Stimulated activated CD8-positive, alpha-beta memory T cell treated with anti-CD3 and anti-CD28 coated beads, Interleukin-4, amount 100 ng/mL, for 4 hours (primary cell): ENCODE measurements at places on chromosomes 16 and 17.
A peak's percentile ranks its signal among the peaks of the same experiment; 100 is the strongest.

GRCh38 chr17:79046916-79047280 is 22.9 kb downstream of the C1QTNF1 start:
- DNase-seq: no peak

DNA sequence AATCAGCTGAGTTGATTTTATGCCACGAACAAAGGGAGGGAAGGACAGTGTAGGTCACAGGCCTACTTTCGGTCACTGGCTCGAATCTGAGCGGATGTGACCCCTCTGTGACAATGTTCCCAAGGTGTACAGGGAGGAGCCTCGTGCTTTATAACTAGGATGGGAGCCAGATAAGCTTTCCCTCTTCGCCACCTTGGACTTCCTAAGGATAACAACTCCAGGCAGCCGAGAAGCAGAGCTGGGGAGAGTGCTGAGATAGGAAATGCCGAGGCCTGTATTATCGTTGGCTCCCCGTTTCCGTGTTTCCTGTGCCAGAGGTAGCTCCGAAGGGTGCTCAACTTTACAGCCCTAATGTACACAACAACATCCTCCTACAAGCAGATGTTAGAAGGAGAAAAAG is 217.8 kb upstream of the IRX3 start:
- DNase-seq: no peak

GRCh38 chr16:57260294-57260929 is 15.4 kb downstream of the ARL2BP start:
- DNase-seq: no peak

GRCh38 chr17:40340880-40341807 is 23.4 kb downstream of the GJD3 start:
- peak; percentile 56 for DNase-seq
